Skin of body (tissue), 3 donors: ENCODE measurements at places on chromosomes 4 and X.

GRCh38 chr4:88758264-88758663 is 60.6 kb upstream of the NAP1L5 start:
- no peak for DNase-seq

DNA sequence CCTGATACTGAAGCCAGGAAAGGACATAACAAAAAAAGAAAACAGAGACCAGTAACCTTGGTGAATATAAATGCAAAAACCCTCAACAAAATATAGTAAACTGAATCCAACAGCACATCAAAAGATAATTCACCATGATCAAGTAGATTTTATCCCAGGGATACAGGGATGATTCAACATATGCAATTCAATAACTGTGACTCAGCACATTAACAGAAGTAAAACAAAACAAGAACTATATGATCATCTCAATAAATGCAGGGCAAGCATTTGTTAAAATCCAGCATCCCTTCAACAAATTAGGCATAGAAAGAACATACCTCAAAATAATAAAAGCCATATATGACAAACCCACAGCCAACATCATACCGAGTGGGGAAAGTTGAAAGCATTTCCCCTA is 112.0 kb downstream of the HHIP start:
- no peak for DNase-seq

- DNase-seq = no peak
Measured at GRCh38 chr4:24040811-24041210, 151.0 kb upstream of the PPARGC1A start.

- peak; percentile 49 for DNase-seq
Measured at GRCh38 chrX:54358424-54359211, 772 bp upstream of the WNK3 start.
